ENCODE measurements at places on chromosomes 13 and 19.

- no peak for DNase-seq
These were observed 42.2 kb downstream of the SAE1 start for GRCh38 chr19:47172666-47173455.

- DNase-seq, result no peak
These were observed 693 bp downstream of the RFXAP start for GRCh38 chr13:36819739-36820090.

GRCh38 chr19:58367698-58368454 lies 5.3 kb upstream of the ZNF497 start:
- DNase-seq, result no peak

DNA sequence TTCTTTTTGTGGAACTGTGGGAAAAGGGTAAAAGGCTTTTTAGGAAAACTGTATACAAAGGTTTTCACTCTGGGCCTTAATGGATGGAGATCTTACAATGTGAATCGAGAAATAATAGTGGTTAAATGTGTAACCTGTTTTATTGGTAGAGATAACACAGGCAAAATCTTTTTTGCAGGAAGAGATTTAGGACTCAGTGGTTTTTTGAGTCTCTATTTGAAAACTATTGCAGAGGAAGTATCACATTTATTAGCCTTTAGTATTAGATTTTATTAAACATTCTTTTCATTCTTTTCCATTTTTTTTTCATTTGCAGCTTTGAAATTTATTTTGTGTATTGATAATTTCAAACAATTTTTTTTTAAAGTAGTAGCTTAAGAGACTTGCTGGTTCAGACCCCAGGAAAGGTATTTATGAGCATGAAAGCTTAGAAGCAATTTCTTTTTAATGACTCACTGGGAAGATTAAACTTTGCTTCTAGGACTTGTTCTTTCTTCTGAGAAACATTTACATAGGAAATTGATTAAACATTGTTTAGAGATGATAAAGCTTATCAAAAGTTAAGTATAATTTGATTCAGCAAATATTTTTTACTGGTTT lies 10.5 kb downstream of the KLF5 start:
- no peak for DNase-seq

DNA sequence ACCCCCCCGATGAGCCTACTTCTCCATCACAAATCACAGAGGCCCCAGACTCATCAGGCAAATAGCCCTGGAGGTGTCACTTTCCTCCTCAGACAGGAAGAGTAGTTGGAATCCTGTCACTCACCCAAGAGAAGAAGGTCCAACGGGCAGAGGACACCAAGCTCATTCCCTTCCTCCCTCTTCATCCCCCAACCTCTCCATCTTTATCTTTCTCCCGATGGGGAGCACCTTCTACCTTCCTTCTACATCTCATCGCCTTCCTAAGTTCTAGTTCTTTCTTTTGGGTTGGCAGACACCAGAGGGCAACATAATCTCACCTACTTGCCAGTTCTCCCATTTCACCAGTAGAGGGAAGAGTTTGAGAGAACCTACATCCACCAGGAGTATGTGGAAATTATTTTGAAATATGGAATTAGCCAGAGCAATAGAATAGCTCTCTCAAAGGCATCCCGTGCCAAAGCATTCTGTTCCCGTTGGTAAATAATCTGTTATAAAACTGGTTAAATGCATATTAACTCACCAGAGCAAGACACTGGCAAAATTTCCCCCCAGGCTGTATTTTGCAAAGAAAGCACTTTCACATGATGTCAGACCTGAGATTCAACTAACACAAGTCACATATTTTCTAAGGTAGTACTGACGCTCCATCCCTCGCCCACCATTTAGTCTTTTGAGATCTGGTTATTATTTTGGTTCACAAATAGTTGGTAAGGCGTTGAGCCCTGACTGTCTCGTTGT lies 55.0 kb downstream of the ZIC5 start:
- peak; percentile 93 for DNase-seq

All from H54 (cell line).